ENCODE measurements at places on chromosomes 16 and 17. TPM values are rescaled to one million over a fixed set of nuclear protein-coding genes. Genes with fewer than 3 reads are reported as not detected.
A peak's percentile ranks its signal among the peaks of the same experiment; 100 is the strongest.

GRCh38 chr17:1529863-1530262 lies 13.5 kb upstream of the INPP5K start:
- DNase-seq: no peak

GRCh38 chr16:78100112-78100467 lies 636 bp downstream of the WWOX start:
- DNase-seq: no peak

GRCh38 chr16:70551788-70552187 lies 28.2 kb downstream of the SF3B3 start:
- no peak for DNase-seq

DNA sequence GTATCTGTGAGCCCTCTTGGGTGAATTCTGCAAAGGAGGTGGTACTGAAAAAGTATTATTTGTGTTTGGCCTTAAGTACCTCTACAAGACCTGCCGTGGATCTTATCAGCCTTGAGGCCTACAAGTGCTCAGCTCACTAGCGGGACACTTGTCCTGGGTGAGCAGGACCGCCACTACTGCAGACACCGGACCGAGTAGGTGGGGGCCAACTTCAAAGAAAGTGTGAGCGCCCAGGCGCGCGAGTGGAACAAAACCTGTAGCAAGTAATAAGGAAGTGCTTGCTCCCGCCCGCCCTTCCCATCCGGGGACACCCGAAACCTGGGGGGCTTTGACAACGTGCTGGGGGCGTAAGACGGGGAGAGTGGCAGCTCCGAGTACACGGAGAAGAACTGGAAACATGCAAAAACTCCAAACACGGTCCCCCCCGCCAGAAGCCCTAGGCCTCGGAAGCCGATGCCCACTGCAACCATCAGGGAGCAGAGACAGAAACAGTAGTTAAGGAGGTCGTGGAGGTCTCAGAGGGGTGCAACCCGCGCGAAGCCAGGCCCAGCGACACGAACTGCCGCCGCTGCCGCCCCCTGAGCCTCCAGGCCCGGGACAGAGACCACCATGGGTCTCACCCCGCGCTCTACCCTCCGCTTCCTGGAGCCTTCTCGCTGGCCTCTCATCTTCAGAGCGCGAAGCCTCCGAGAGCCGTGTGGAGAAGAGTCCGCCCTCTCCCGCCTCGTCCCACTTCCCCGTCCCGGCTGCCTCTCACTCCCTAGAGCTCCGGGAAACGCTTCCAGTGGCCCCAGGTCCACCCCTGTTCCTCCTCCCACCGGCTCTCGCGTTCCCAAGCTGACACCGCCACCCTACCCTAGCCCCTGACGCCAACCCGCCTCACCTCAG lies 537 bp downstream of the CNOT1 start:
- DNase-seq: peak; percentile 53

GRCh38 chr17:6108987-6109386 lies 38.8 kb downstream of the WSCD1 start:
- no peak for DNase-seq

- DNase-seq: no peak
Measured at GRCh38 chr16:89155851-89156739, 15.5 kb upstream of the CDH15 start.

DNA sequence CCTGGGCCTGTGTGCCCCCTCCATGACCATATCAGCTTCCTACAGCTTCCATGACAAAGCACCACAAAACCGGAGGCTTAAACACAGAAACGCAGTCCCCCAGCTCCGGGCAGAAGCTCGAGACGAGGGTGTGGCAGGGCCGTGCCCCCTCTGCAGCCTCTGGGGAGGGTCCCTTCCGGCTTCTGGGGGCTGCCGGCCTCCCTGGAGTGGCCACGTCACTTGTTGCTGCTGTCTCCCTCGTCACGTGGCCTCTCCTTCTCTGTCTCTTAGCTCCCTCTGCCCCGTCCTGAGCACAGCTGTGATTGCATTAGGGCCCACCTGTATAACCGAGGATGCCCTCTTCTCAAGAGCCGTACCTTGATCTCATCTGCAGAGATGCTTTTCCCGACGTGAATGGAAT lies 64.6 kb downstream of the JPH3 start:
- no peak for DNase-seq

DNA sequence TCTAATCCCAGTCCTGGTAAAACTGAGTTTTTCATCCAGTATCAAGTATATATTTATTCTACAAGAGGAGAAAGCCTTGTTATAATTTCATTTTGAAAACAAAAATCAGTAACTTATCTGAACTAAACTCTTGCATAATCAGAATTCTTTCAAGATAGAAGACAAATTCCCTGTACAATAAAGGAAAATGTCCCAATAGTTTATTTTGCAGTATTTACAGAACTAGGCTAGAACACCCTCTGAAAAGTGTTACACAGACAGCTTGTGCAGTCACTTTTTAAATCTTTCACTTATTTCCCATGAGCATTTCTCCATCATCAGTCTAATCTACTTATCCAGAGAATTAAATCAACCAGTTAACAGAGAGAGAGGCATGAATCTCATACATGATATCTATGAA lies 48.5 kb downstream of the SPOP start:
- no peak for DNase-seq

GRCh38 chr17:61575352-61575975 lies 15.6 kb downstream of the NACA2 start:
- no peak for DNase-seq

DNA sequence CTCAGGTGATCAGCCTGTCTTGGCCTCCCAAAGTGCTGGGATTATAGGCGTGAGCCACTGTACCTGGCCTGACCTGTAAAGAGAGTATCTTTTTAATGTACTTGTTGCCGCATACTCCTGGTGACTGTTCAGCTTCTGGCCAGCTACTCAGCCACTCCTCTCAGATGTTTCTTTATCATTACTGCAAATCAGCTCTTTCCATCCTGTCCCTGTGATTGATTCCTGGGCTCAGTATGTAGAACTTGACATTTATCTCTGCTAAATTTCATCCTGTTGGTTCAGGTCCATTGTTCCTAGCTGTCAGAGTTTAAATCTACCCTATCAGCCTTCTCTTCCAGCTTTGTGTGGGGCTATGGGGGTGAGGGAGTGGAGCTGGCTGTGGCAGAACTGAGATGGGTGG lies 211.5 kb upstream of the ASIC2 start:
- no peak for DNase-seq

DNA sequence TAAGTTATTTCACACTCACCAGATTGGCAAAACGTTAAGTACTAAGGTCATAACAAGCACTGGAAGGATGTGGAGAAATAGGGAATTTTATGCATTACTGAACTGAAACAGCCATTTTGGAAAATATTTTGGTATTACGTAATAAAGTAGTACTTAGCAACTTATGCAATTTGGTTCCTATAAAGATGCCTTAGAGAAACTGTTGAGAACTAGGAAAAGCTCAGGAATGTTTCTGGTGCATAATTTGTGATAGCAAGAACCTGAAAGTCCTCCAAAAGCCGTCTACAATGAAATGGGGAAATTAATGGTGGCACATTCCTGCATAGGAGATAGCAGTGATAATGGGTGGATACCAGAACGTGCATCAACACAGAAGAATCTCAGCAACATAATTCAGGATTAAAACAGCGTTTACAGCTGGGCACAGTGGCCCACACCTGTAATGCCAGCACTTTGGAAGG lies 472.5 kb downstream of the WWOX start:
- DNase-seq: no peak

DNA sequence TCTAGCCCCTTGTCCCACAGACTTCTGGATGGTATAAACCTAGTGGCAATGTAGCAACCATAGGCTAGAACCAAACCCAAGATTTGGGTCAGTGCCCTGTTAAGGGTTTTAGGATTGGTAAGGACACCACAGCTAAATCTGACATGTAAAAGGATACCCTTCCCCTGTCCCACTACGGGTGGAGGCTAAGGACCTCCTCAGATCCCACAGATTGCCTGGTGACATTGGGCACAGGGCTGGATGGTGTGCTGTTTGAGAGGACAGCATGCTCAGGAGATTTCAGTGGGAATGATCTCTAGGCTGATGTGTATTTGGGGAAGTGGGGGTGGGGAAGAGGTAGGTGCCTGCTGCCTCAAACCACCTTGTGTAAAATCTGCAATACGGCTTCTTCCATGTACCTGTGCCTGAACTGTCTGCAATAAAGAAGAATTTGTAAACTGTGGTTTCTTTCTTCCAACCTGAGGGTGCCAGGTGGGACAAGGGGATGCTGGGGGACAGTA lies 671 bp upstream of the EDC4 start:
- DNase-seq: no peak

- DNase-seq: no peak
Measured at GRCh38 chr17:19011581-19011980, 7.0 kb upstream of the FAM83G start.

GRCh38 chr16:75267631-75268264 lies 16.3 kb upstream of the BCAR1 start:
- peak; percentile 92 for DNase-seq

- DNase-seq: no peak
Measured at GRCh38 chr17:1077986-1078711, 81.2 kb downstream of the TIMM22 start.

DNA sequence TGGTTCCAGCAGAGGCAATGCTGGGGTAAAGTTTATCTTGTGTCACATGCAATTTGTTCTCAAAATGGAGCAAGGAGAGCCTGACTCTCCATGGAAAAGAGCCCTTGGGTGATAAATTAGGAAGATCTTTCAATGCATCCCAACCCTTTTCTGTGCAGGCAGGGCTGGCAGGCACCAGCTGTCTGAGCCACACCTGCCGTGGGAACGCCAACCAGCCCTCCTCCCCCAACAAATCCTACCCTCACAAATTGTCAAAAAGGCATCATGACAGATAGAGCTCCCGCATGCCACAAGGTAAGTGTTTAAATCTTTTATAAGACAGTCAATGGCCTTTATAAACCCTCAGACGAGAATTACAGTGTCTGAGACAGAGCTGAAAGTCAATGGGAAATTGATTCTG lies 418.5 kb upstream of the CDH5 start:
- no peak for DNase-seq

GRCh38 chr17:5794385-5794784 lies 210.1 kb upstream of the NLRP1 start:
- no peak for DNase-seq

GRCh38 chr16:29900102-29900887 lies at the start of gene ASPHD1:
Gene ASPHD1, plus strand, starts transcription at chr16:29900488. Its CDS starts 484 bp downstream, at chr16:29900972.
- peak; percentile 90 for DNase-seq

- DNase-seq: no peak
Measured at GRCh38 chr16:5925850-5926249, 828.3 kb upstream of the EEF2KMT start.

DNA sequence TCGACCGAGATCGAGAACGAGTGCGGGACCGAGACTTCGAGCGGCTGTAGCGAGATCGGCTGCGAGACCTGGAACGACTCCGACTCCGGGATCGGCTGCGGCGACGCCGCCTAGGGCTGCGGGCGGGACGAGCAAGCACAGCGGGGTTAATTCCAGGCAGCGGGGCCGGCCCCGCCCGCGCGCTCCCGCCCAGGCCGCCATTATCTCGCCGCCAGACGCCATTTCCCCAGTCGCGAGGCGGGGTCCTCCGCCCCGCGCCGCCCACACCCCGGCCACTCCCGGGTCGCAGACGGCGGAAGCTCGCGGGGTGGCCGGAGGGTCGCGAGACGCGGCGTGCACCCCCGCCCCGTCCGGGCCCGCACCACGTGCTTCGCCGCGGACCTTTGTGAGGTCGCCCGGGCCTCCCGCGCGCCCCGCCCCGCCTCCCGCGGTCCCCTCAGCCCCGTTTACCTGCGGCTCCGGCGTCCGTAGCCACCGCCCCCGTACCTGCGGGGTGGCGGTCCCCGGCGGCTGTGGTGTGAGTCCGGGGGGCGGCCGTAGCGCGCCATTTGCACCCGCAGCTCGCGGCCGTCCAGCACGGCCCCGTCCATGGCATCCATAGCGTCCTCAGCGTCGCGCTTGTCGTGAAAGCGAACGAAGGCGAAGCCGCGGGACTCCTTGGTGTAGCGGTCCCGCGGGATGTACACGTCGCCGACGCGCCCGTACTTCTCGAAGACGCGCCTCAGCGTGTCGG lies 616 bp downstream of the SRSF2 start:
- peak; percentile 47 for DNase-seq

- peak; percentile 18 for DNase-seq
Measured at GRCh38 chr17:33725675-33726271, 432.7 kb upstream of the ASIC2 start.

GRCh38 chr17:32020943-32021614 lies 13.9 kb downstream of the LRRC37B start:
- DNase-seq: peak; percentile 86

GRCh38 chr16:51526621-51527020 lies 375.6 kb upstream of the SALL1 start:
- no peak for DNase-seq

- DNase-seq: peak; percentile 70
Measured at GRCh38 chr17:32323811-32324491, 18.0 kb downstream of the C17orf75 start.

DNA sequence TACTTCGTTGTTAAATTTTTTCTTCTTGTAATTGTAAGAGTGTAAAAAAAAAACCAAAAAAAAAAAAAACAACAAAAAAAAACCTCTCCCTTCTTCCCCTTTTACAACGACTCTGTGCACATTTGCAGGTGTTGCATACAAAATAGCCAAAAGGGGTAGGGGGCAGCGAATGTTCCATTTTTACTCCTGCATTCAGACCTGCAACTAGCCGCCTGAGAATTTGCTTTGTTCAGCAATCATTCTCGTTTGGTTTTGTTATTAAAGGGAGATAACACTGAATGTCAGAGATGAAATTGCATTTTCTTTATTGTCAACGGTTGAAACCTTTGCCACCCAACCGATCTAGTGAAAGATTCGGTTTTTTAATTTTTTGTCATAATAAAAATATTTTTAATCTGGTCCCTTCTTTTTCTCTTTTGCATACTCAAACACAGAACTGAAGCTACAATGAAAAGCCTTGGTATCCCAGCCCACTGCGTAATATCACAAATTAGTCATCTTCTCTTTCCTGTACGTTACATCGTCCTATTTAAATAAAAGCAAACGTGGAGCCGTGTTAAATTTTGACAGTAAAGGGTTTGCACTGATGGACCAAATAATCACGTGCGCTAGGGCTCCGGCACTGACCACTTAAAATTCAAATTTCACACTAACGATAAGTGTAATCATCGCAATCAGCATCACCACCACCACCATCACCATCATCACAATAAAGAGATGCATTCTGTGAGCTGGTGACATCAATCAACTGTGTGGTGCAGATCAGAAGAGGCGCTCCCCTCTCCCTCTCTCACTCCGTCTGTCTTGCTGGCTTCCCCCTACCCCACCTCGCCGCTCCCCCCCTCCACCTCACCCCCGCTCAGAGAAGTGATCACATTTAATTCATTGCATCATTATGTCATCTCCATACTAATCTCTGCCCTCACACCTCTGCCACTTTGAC lies 406.2 kb upstream of the PSMD7 start:
- no peak for DNase-seq

GCGR gene
- total RNA-seq: not detected

FLII gene
- 180 TPM for total RNA-seq

CD300E gene
- total RNA-seq: not detected

SDK2 gene
- 0.30 TPM for total RNA-seq

CD300H gene
- total RNA-seq: not detected

FNDC8 gene
- not detected for total RNA-seq

PDIA2 gene
- total RNA-seq: not detected

All from M059J (cell line).